DND-41 (cell line): ENCODE measurements at places on chromosomes 7 and 10.

DNA sequence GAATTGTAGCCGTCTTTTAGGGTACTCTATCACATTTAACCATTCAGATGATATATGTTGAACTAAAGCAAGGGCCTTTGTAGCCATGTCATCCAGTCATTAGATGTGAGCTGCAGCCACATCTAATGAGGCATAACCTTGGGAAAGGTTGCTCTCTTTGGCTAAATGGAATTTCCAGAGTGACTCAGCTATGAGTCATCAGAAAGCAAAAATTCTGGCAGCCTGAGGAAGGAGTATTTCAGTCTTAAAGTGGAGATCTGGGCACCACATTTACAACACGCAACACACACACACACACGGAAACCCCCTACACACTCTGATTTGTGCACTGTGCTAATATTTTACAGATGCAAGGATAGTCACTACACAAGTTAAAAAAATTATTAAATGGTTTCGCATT, 176.9 kb upstream of the ZWINT start:
- no peaks in the 10 kb centered on the region for H3K36me3 ChIP-seq
- no peak for DNase-seq
- H3K4me3 ChIP-seq = no peak overlapping the region
- no peak overlapping the region for H3K27ac ChIP-seq
- H3K4me1 ChIP-seq = no peaks in the 10 kb centered on the region

DNA sequence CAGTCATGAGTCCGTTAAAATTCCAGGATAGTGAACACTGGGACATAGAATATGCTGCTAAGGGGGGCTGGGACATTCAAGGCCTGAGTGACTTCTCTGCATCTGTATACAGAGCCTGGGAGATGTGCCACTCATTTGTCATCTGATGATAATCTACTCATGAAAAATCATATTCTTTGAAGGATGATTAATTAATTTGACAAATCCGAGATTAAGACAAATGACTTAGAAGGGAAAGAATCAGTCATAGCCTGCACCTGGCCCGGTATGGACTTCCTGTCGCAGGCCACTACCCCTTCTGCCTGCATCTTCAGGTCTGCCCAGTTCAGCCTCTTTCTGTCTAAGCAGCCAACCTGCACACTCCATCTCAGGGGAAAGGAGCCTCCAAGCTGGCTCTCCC, 18.8 kb upstream of the FAM170B start:
- peaks cover 10% of the 10 kb centered on the region for H3K4me1 ChIP-seq
- no peaks in the 10 kb centered on the region for H3K27me3 ChIP-seq
- no peak overlapping the region for H3K4me3 ChIP-seq
- no peak for DNase-seq

GRCh38 chr7:112422842-112423496, 27.3 kb upstream of the IFRD1 start:
- peak overlapping the region; percentile 78 for H3K27ac ChIP-seq
- peaks cover 41% of the 10 kb centered on the region for H3K4me1 ChIP-seq
- DNase-seq = peak; percentile 83
- H3K36me3 ChIP-seq = no peaks in the 10 kb centered on the region

DNA sequence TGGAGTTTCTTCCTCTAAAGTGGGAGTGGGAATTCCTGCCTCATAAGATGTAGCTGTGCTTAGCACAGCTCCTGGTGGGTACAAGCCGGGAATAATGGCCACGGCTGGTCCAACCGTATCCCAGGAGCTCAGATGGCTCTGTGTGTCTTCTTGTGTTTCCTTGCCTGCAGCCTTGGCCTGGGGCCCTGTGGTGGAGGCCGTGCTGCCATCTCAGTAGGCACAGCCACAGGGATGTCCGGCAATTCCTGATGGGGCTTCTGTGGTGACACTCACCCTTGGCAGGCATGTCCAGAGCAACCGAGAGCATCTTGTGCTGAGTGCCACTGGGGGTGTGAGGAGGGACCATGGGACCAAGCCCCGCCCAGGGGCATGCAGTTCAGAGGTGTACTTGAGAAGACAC, 50.0 kb upstream of the AQP1 start:
- H3K36me3 ChIP-seq = no peaks in the 10 kb centered on the region
- H3K4me1 ChIP-seq = no peaks in the 10 kb centered on the region
- no peaks in the 10 kb centered on the region for H3K27me3 ChIP-seq
- H3K4me3 ChIP-seq = no peak overlapping the region
- H3K27ac ChIP-seq = no peak overlapping the region

- H3K4me3 ChIP-seq = no peak overlapping the region
- no peak for DNase-seq
- no peaks in the 10 kb centered on the region for H3K36me3 ChIP-seq
Measured at GRCh38 chr7:141866974-141867373, 25.7 kb upstream of the PRSS37 start.

DNA sequence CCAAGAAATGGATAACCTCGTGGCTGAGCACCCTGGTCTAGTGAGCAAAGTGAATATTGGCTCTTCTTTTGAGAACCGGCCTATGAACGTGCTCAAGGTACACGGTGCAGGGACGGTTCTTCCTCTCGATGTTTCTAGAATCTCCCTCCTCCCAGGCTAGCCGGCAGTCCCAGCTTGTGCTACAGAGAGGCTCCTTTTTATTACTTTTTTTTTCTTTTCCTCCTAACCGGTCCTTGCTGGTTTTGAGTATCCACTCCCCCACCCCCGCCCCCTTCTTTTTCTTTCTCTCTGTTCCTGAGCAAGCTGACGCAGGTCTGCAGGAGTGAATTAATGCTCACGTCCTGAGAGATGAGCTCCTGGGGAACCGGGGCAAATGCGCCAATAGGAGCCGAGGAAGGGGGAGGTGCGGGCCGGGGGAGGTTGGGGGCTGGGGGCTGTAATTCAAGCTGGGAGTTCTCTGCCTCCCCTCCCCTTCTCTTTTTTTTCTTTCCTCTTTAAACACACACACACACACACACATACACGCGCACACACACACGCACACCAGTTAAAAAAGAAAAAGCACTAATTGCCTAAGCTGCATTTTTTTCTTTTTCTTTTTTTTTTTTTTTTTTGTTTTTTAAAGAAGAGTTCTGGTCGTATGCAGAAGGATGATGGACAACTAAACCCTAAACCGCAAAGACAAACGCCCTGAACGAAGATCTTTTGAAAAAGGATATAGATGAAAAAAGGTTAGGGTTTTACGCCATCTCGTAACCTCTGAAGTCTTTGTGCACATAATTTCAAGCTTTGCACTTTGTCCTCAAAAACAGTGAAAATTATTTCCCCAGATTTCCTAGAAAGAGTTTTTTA, 6.6 kb downstream of the CPA2 start:
- H3K36me3 ChIP-seq = no peaks in the 10 kb centered on the region
- peaks cover 24% of the 10 kb centered on the region for H3K27me3 ChIP-seq
- no peak overlapping the region for H3K4me3 ChIP-seq
- peak; percentile 34 for DNase-seq

DNA sequence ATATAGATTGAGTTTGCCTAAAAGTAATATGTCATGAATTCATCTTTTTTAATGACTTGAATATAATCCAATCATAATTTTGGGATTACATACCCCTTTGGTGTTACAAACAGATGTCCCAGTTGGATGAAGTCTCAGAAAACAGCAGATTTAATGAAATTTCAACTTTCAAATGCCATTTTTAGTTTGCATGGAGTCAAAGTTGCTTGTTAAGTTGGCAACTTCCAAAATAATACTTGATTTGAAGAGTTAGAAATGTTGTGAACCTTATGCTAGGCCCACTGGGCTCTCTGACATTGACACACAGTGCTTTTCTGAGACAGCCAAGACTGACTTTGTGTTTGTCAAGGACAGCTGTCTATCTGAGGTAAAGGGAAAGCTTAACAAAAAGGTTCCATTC, 248.1 kb downstream of the KIF20B start:
- H3K4me3 ChIP-seq = no peak overlapping the region
- H3K4me1 ChIP-seq = peaks cover 7% of the 10 kb centered on the region
- H3K27me3 ChIP-seq = no peaks in the 10 kb centered on the region
- no peaks in the 10 kb centered on the region for H3K36me3 ChIP-seq
- DNase-seq = no peak
- no peak overlapping the region for H3K27ac ChIP-seq

DNA sequence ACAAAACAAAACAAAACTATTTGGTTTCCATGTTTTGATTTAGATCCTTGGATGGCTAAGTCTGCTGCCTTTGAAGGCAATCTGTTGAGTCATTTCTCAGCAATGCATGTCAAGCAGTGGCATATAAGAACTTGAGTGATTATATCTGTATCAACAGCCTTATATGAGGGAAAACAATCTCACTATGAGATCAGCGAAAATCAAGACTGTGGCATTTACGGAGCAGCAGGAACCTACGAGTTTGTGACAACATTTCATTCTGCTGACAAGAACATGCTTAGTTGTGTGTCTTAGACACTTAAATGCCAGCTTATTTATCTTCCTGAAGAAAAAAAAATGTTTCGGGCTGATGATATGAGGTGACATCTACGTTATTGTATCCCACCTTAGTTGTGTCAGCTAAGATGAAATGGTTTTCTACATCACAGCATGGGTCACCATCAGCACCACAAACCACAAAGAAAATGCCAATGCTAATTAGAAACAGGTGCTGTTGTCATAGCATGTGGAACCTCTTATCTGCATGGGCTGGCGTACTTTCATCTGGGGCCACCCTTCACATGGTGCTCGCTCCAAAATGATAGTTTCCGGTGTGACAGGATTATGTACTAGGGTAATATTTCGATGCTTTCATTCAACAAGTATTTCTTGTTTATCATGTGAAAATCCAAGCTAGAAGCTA, 1085.5 kb downstream of the SORCS1 start:
- no peak for DNase-seq
- no peaks in the 10 kb centered on the region for H3K27me3 ChIP-seq
- no peak overlapping the region for H3K27ac ChIP-seq
- H3K36me3 ChIP-seq = no peaks in the 10 kb centered on the region

DNA sequence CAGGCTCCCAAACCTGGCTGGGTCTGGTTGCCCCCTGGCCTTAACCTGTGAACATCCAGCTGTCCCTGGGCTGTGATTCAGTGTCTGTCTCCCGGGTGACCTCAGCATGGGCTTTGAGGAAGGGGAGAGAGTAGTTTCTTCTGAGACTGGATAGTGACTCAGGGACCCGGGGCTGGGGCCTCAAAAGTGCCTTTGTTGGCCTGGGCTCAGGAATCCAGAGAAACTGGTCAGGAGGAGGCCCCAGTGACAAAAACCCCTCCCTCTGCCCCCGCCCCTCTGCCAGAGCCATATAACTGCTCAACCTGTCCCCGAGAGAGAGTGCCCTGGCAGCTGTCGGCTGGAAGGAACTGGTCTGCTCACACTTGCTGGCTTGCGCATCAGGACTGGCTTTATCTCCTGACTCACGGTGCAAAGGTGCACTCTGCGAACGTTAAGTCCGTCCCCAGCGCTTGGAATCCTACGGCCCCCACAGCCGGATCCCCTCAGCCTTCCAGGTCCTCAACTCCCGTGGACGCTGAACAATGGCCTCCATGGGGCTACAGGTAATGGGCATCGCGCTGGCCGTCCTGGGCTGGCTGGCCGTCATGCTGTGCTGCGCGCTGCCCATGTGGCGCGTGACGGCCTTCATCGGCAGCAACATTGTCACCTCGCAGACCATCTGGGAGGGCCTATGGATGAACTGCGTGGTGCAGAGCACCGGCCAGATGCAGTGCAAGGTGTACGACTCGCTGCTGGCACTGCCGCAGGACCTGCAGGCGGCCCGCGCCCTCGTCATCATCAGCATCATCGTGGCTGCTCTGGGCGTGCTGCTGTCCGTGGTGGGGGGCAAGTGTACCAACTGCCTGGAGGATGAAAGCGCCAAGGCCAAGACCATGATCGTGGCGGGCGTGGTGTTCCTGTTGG, at the start of gene CLDN4:
CLDN4 (plus strand) TSS at position 316 of the 903 bp plus-strand sequence; CDS start at position 522, 206 bp downstream.
- H3K27ac ChIP-seq = no peak within 1 kb of the TSS
- peaks cover 9% of the 10 kb centered on the region for H3K4me1 ChIP-seq
- DNase-seq = no peak
- no peaks in the 10 kb centered on the region for H3K36me3 ChIP-seq

DNA sequence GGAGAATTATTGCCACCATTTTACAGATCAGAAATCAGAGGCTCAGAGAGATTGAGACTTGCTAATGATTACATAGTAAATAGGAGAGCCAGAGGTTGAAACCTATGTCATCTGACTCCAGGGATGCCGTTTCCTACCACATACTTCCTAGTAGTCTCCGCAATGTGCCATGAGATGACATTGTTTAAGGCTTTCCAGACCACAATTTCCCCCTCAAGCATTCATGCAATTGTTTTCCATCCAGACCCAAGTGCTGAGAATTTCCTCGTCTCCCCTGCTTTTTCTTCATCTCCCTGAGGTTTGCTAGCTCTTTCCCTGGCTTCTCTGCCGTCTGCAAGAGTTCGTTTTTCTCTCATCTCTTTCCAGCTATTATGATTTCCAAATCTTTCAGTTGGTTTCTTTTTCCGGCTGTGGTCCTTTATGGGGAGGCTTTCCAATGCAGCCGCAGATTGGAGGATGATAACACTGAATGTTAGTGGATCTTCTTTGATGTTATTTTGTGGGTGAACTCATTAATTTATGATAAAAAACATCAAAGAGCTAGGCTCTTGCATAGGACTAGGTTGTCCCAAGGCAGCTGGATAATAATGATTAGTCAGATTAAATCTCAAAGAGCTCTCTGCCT, 6.9 kb upstream of the GOLGA7B start:
- H3K36me3 ChIP-seq = no peaks in the 10 kb centered on the region
- no peak for DNase-seq
- H3K27me3 ChIP-seq = no peaks in the 10 kb centered on the region
- H3K27ac ChIP-seq = no peak overlapping the region
- no peaks in the 10 kb centered on the region for H3K4me1 ChIP-seq

DNA sequence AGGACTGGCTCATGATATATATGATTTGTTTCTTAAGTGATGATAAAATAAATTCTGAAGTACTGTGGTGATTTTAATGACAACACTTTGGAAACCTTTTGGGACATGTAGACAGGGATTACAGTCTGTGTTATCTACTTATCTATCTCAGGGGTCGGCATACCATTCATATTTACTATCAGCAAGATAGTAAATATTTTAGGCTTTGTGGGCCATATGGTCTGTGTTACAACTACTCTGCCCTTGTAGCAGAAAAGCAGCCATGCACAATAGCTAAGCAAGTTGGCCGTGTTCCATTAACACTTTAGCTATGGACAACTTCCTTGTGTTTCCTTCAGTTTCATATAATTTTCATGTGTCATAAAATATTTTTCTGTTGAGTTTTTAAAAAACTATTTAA, 97.8 kb upstream of the PRPS1L1 start:
- no peaks in the 10 kb centered on the region for H3K27me3 ChIP-seq
- no peaks in the 10 kb centered on the region for H3K36me3 ChIP-seq
- no peak overlapping the region for H3K4me3 ChIP-seq
- no peak for DNase-seq

DNA sequence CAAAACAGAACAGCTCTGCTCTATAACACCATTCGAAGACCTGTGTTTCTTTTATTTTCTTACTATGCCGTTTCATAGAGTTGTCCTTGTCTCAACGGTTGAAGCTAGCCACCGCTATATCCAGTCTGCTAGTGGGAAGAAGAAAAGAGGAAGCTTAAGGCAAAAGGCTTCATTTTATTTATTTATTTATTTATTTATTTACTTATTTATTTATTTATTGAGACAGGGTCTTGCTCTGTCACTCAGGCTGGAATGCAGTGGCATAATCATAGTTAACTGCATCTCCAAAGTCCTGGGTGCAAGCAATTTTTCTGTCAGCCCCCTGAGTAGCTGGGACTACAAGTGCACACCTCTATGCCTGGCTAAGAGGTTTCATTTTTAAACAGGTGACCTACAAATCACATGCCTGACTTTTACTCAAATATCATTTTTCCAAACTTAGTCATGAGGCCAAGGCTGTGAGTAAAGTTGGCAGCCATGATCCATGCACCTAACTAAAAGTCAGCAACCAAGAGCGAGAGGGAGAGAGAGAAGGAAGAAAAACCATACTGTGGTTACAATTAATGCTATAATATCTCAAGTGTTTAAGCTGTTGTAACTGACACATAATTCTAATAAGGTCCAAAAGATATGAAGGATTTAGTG, 1305.3 kb upstream of the LRRTM3 start:
- no peaks in the 10 kb centered on the region for H3K36me3 ChIP-seq
- no peak overlapping the region for H3K4me3 ChIP-seq
- H3K4me1 ChIP-seq = no peaks in the 10 kb centered on the region
- no peak overlapping the region for H3K27ac ChIP-seq
- no peaks in the 10 kb centered on the region for H3K27me3 ChIP-seq
- no peak for DNase-seq
